ENCODE measurements at places on chromosomes 5 and 9. TPM values are rescaled to one million over a fixed set of nuclear protein-coding genes. Genes with fewer than 3 reads are reported as not detected.

PCDHGB1 gene
- not detected for total RNA-seq

MARCOL gene
- not detected for total RNA-seq

GRCh38 chr5:78552729-78553342 is 95.7 kb downstream of the LHFPL2 start:
- H3K36me3 ChIP-seq = no peaks in the 10 kb centered on the region
- H3K4me3 ChIP-seq = no peak overlapping the region
- H3K27ac ChIP-seq = no peak overlapping the region
- H3K4me1 ChIP-seq = no peaks in the 10 kb centered on the region
- H3K27me3 ChIP-seq = peaks cover 7% of the 10 kb centered on the region
- no peak for DNase-seq

- H3K27me3 ChIP-seq = no peaks in the 10 kb centered on the region
- no peak overlapping the region for H3K4me3 ChIP-seq
- DNase-seq = no peak
Observed at GRCh38 chr5:165565911-165566310, 2060.5 kb downstream of the MAT2B start.

- H3K27ac ChIP-seq = no peak overlapping the region
- no peak overlapping the region for H3K4me3 ChIP-seq
- no peaks in the 10 kb centered on the region for H3K36me3 ChIP-seq
- no peaks in the 10 kb centered on the region for H3K27me3 ChIP-seq
- H3K4me1 ChIP-seq = no peaks in the 10 kb centered on the region
- DNase-seq = no peak
Observed at GRCh38 chr9:18909140-18910018, 123.6 kb downstream of the SAXO1 start.

LCN15 gene
- not detected for total RNA-seq

DNA sequence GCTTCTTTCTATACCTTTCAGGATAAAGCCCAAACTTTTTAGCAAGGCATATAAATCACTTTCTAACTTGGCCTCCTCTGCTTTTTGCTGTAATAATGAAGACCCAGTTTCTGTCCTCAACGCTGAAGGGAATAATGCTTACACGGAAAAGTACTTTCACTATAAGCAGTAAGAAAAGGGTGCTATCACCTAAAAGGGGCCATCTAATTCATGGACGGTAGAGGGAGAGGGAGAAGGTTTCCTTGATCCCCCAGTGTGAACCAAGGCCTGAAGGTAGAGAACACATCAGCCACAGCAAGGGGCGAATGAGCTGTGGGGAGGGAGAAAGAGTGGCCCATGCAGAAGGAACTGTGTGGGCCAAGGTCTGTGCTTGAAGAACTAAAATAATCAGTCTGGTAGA is 417.7 kb upstream of the CLINT1 start:
- H3K4me1 ChIP-seq = no peaks in the 10 kb centered on the region
- H3K27ac ChIP-seq = no peak overlapping the region
- H3K4me3 ChIP-seq = no peak overlapping the region
- no peak for DNase-seq

GRCh38 chr9:132366481-132366880 is 11.7 kb upstream of the SETX start:
- no peaks in the 10 kb centered on the region for H3K36me3 ChIP-seq
- no peak overlapping the region for H3K27ac ChIP-seq
- DNase-seq = no peak
- no peak overlapping the region for H3K4me3 ChIP-seq
- no peaks in the 10 kb centered on the region for H3K27me3 ChIP-seq

ANKRA2 gene
- 42.9 TPM for total RNA-seq

- no peaks in the 10 kb centered on the region for H3K36me3 ChIP-seq
- H3K27me3 ChIP-seq = no peaks in the 10 kb centered on the region
- no peak for DNase-seq
- H3K27ac ChIP-seq = no peak overlapping the region
Observed at GRCh38 chr5:136053336-136054141, 24.8 kb downstream of the TGFBI start.

DNA sequence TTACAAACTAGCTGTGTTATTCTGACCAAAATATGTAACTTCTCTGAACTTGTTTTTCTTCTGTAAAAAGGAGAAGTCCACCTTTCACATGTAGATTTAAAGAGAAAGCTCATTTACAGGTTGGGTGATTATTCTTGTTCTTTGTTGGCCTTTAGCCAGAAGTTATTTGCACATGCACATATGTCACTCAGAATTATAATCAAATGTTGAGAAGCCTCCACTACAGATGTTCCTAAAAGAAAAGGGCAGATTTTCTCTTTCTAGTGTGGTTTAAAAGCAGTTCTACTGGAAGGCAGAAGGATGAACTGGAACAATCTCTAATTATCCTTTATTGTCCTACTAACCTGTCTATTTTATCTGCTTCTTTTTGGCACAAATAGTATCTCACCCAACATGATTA is 209.8 kb upstream of the ELAVL2 start:
- H3K27me3 ChIP-seq = no peaks in the 10 kb centered on the region
- no peak overlapping the region for H3K27ac ChIP-seq
- no peaks in the 10 kb centered on the region for H3K4me1 ChIP-seq
- no peak overlapping the region for H3K4me3 ChIP-seq

SPAG8 gene
- total RNA-seq = 0.99 TPM

DNA sequence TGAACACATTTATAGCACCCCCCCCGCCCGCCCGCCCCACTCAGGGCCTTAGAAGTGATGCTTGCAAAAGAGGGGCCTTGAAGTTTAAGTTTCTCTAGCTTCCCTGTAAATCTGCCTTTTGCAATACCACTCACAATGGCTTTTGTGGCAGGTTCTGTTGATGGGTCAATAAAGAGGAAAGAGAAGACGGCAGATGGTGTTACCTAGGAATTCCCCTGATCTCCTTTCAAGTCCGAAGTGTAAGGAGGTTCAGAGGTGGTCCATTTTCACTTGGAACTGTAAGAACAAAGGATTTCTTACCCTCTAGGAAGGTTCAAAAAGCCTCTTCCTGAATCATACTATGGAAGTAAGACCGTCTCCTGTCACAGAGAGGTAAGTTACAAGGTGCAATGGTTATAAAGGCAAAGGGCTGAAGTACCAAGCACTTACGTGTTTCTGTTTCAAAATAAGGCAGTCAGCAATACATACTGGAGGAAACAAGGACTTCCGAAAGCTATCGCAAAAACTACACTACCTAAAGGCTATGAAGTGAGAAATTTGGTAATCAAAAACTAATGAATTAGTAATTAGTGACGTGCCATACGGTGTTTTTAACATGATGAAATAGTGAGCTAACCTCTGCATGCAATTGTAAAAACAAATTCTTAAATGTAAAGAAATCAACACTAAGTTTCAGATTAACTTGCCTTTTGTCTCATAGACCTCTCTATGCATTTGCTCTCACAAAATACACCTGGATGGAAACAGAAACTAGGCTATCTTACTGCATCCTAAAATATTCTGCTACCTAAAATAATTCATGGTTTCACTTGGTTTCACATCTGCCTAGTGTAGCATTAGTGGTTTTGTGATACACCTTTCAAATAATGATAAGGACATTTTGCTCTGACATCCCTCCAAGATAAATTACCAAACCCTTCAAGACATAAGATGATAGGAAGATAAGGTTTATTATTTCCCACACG is 589.4 kb upstream of the FAM174A start:
- no peaks in the 10 kb centered on the region for H3K27me3 ChIP-seq
- H3K4me3 ChIP-seq = no peak overlapping the region
- H3K4me1 ChIP-seq = no peaks in the 10 kb centered on the region
- no peak overlapping the region for H3K27ac ChIP-seq
- H3K36me3 ChIP-seq = no peaks in the 10 kb centered on the region

SGTB gene
- 84.3 TPM for total RNA-seq

HINT2 gene
- 21.7 TPM for total RNA-seq

DNAI1 gene
- not detected for total RNA-seq

GRCh38 chr5:157603333-157604190 is 28.0 kb upstream of the ADAM19 start:
- DNase-seq = peak; percentile 49
- no peaks in the 10 kb centered on the region for H3K36me3 ChIP-seq
- peaks cover 49% of the 10 kb centered on the region for H3K4me1 ChIP-seq
- H3K27ac ChIP-seq = peak overlapping the region; percentile 62

- peak overlapping the region; percentile 89 for H3K4me3 ChIP-seq
- no peak for DNase-seq
- H3K27ac ChIP-seq = no peak overlapping the region
- peaks cover 12% of the 10 kb centered on the region for H3K4me1 ChIP-seq
- H3K27me3 ChIP-seq = peaks cover 24% of the 10 kb centered on the region
- H3K36me3 ChIP-seq = no peaks in the 10 kb centered on the region
Observed at GRCh38 chr5:108727236-108727650, 20.5 kb upstream of the FER start.

GRCh38 chr5:143428155-143428554 is 24.7 kb upstream of the NR3C1 start:
- no peaks in the 10 kb centered on the region for H3K36me3 ChIP-seq
- H3K27me3 ChIP-seq = no peaks in the 10 kb centered on the region
- no peak overlapping the region for H3K27ac ChIP-seq
- DNase-seq = no peak
- H3K4me3 ChIP-seq = no peak overlapping the region

DNA sequence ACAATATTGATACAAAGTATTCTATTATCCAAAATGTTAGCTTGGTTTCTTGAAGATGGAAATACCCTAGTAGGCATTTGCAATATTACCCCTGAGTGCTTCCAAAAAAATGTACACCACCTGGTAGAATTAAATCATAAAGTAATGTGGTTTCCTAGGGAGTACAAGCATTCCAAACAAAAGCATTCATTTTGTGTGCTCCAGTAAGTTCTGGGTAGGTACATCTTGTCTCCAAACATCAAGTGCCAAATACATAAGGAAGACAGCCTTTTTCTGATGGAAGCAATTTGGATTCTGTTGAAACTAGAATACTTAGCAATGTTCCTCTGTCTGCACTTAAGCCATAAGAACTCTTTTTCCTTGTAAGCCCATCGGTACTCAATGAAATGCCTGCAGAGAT is 73.1 kb upstream of the IL7R start:
- no peaks in the 10 kb centered on the region for H3K36me3 ChIP-seq
- peaks cover 20% of the 10 kb centered on the region for H3K4me1 ChIP-seq
- DNase-seq = no peak
- H3K27ac ChIP-seq = no peak overlapping the region
- no peak overlapping the region for H3K4me3 ChIP-seq

- H3K27ac ChIP-seq = no peak overlapping the region
- H3K4me3 ChIP-seq = no peak overlapping the region
- no peak for DNase-seq
Observed at GRCh38 chr5:36696059-36696673, 89.8 kb downstream of the SLC1A3 start.

TAF11L5 gene
- not detected for total RNA-seq

DNA sequence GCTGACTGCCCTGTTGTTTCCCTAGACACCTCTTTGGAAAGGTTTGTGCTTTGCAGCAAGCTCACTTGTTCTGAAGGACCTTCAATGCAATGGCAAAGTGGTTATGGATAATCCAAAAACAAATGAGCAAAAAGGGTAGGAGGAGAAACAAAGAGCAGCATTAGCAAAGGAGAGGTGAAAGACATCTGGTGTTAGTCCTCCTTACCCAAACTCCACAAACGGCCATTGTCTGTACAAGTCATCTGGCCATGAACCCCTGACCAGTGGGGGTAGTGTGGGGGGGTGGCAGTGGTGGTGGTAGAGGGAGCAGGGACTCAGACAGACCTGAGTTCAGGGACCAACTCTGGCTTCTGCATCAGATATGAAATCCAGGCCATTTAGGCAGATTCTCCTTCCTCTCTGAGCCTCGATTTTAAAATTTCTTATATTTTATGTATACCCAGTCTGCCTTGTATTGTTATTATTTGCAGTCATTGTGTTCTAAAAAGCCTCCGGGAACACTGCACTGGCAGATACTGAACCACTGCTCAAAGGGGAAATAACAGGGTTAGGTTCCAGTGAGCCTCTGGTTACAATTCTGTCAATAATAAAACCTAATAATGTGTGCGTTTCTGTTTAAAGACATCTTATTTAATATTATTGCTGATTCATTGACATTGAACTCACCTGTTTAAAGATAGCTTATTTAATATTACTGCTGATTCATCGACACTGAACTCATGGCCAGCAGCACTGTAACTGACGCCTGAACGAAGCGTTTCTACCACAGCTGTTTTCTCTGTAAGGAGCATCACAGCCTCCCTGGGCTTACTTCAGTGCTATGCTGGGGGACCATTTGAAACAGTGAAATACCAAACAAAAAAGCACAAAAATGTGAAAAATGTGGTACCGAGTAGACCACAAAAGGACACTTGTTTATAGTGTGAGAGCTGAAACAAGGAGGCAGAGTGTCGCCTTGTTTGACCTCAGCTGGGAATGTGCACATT is 156.0 kb downstream of the SEC61B start:
- no peak for DNase-seq
- H3K36me3 ChIP-seq = no peaks in the 10 kb centered on the region
- H3K4me3 ChIP-seq = no peak overlapping the region
- no peaks in the 10 kb centered on the region for H3K27me3 ChIP-seq

- no peak overlapping the region for H3K4me3 ChIP-seq
- no peak for DNase-seq
- no peaks in the 10 kb centered on the region for H3K36me3 ChIP-seq
- H3K27ac ChIP-seq = no peak overlapping the region
Observed at GRCh38 chr5:8961219-8961618, 584.7 kb downstream of the SEMA5A start.

SLC6A3 gene
- total RNA-seq = not detected

GRCh38 chr5:106094204-106094607 is 1576.5 kb downstream of the EFNA5 start:
- no peaks in the 10 kb centered on the region for H3K36me3 ChIP-seq
- no peak for DNase-seq
- H3K4me1 ChIP-seq = no peaks in the 10 kb centered on the region

DNA sequence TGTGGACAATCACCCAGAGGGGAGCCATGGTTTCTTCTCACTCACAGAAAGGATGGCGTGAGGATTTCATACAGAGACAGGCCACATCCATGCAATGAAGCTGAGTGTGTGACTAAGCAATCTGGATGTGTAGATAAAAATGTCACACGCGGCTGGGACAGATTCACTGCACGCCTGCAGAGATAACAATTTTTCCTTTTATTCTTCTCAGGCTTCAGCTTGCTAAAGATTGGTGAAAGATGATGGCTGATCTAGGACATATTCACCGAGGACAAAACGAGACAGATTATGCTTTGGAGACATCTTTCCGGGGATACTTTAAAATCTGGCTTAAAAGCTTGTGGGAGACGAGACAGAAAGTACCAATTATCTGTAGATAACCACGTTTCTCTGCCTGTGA is 313.9 kb upstream of the TRPC7 start:
- H3K4me1 ChIP-seq = no peaks in the 10 kb centered on the region
- no peak for DNase-seq
- no peaks in the 10 kb centered on the region for H3K36me3 ChIP-seq
- H3K4me3 ChIP-seq = no peak overlapping the region
- H3K27ac ChIP-seq = no peak overlapping the region
- H3K27me3 ChIP-seq = no peaks in the 10 kb centered on the region

CCDC112 gene
- 2.3 TPM for total RNA-seq

DNA sequence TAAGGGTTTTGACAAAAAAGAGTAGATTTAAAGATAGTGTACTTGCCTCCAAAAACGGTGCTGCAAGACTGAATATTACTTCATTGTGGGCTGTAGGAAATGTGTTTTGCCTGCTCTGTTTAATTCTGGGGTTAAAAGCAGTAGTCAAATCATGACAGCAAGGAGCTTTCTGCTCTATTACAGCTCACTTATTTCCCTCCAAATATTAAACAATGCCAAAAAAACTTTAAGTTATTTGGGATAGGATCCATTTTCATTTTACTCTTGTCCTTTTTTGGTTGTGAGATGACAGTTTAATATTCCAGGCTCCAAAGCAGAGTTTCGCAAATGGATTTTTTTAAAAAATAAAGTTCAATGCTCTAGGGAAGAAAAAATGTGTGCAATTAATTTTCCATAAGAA is 340.4 kb upstream of the RGMB start:
- no peak overlapping the region for H3K4me3 ChIP-seq
- no peak overlapping the region for H3K27ac ChIP-seq
- no peak for DNase-seq
